ENCODE measurements at places on chromosomes 16 and 17. TPM values are rescaled to one million over a fixed set of nuclear protein-coding genes. Genes with fewer than 3 reads are reported as not detected.

DNA sequence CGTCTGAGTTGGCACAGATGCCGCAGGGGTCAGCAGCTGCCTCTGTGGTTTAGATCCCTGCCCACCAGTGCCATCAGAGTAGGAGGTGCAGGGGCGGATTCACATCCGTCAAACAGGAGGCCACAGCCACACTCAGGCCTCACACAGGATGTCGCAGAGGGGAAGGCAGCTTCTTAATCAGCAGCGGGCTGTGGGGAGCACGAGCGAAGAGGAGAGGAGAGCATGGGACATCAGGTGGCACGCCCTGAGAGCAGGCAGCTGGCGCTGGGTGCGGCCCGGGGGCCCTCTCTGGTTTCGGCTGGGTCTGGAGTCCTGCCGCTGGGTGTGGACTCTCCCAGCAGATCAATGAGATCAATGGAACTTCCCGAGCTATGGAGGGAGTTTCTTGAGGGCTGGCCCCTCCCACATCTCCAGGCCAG is 9.6 kb downstream of the LLGL2 start:
- DNase-seq = no peak

DNA sequence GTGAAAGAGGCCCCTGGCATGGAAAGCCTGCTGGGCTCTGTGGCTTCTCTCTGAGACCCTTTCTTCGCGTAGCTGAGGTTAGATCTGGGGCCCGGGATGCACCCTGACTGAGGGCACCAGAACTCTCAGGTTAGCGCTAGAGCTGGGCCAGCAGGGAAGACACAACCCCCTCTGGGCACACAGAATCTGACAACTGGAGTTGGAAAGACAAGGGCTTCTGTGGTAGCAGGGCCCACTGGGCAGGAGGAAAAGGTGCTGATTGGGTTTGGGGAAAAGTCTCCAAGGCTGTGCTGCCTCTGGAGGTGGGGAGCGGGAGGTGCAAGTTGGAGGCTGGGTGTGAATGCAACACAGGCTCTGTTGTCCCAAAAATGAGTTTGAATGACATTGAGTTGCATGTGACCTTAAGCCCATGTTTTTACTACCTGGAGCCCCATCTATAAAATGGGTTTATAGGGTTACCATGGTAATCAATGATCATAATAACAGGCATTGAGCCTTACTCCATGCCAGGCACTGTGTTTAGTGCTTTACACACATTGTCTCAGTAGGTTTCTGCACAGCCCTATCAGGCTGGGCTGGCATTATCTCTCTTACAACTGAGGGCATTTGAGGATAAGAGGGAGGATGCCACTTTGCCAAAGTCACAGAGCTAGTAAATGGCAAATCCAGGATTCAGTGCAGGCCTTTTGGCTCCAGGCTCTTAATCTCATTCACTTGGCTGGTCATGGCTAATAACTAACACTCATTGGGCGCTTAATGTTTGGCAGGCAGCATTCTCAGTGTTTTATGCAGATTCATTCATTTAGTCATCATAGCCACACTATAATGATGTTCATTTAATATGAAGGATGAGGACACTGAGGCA is 9.5 kb upstream of the IGFBP4 start:
- no peak for DNase-seq

GRCh38 chr17:27811961-27812360 is 11.6 kb upstream of the NOS2 start:
- DNase-seq = no peak

GRCh38 chr17:77528516-77529327 is 388.0 kb downstream of the SEC14L1 start:
- no peak for DNase-seq

DNA sequence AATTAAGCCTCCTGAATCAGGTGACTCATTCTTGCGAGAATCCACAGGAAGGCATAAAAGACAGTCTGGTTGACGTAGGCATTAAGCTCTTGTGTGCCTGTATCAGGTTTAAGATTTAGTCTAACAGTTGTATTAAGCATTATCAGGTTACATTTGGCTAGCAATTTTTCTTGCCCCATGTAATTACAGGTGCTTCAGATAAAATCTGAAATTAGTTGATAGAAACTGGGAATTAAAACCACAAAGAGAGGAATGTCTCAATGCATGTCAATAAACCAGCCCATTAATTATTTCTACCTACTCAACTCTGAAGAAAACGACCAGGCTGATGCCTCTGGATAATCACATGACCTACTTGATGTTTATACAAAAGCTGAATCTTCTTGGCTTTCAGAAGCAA is 217.2 kb downstream of the CA10 start:
- no peak for DNase-seq

GRCh38 chr17:1228781-1229348 is 41.4 kb upstream of the BHLHA9 start:
- DNase-seq = no peak

DNA sequence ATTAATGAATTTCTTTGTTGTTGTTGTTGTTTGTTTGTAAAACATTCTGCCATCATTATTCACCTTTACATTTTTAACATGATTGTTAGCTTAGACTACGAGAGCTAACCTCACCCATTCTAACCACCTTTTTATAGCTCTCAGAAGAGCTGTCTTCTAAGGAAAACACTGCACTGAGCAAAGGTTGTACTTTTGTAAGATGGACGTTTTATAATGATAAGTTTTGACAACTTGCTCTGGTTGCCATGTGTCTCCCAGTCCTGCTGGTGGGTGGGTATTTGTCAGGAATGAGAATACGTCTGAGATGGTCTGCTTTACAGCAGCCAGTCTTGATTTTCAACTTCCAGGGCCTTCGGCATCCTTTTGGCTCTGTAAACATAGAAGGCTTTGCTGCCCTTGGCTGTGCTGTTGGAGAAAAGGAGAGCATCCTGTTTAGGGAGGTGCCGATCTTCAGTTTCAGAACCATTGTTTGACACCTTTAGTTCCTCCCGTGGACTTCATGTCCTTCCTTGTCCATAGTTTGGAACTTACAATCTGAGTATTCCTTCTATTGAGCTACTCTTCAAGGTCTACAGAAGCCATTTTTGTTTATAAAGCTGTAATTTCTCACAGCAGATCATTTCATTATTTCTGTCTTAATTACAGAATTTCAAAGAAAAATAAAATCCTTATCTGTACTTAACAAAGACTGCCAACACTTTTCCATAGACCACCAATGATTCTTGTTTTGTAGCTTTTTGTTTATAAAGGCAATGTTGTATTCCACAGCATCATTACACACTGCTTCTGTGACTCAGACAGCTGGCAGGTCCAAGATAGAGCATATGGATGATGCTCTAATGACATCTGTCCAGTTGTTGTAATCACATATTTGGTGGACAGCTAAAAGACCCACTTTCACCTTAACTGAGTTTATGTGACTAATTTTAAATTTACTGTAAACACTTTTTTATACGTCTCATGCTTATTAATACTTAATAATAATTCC is 270.1 kb upstream of the TBX2 start:
- peak; percentile 68 for DNase-seq

GRCh38 chr17:976312-976711 is 3.3 kb downstream of the NXN start:
- no peak for DNase-seq

- DNase-seq = peak; percentile 43
Observed at GRCh38 chr16:57781741-57782606, 20.3 kb downstream of the KIFC3 start.

GRCh38 chr17:4554997-4555799 is at the start of gene MYBBP1A:
Gene MYBBP1A, minus strand, starts transcription at chr17:4555384. Its CDS starts 60 bp downstream, at chr17:4555324.
- peak; percentile 92 for DNase-seq

DNA sequence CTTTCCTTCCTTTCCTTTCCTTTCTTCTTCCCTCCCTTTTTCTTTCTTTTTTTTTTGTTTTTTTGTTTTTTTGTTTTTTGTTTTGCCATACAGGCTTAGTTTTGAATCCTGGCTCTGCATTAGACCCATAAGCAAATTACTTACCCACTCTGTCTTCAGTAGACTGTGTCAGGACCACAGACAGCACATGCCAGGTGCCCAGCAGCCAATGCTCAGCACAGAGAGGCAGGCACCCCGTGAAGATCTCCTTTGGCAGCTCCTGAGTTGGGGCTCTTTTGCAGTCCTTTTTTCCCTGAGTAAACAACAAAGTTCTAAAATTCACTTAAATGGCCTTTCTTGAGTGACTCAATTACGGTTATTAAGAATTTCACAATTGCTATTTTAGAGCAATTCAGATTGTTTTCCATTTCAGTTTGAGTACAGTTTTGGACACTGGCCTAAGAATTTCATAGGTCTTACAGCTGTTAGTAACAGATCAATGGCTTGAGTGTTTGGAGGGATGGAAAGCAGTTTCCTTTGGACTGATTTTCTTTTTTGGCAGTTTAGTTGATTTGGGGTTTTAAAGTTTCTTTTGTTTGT is 26.2 kb upstream of the SLC5A11 start:
- DNase-seq = peak; percentile 16

- no peak for DNase-seq
Observed at GRCh38 chr17:80023481-80024205, 12.0 kb downstream of the TBC1D16 start.

DNA sequence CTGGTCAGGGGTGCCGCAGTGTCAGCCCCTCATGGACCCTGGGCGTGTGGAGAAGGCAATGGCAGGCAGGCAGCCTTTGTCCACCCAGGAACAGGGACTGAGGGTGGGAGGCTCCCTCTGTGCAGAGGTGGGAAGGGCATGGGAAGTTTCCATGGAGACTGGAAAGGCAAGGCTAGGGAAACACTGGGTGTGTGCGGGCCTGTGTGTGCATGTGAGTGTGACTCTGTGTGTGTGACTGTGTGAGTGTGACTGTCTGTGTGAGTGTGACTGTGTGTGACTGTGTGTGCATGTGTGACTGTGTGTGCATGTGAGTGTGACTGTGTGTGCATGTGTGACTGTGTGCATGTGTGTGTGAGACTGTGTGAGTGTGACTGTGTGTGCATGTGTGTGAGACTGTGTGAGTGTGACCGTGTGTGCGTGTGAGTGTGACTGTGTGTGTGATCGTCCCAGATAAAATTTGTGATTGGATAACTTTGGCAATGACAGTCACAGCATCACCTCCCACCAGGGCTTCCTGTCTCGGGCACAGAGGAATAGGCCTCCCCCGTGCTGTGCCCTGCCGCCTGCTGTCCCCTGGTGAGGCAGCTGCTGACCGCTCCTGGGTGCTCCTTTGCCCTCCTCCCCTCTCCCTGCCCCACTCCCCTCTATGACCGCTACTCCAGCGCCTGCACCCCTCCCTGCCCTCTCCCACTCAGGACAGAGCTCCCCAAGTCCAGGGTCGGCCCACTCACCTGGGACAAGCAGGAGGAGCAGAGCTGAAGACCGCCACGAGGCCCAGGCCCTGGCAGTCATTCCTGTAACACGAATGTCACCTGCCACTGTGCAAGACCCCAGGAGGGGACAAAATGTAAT is 698 bp downstream of the CD300C start:
- no peak for DNase-seq

- peak; percentile 87 for DNase-seq
Observed at GRCh38 chr17:2122641-2123302, 67.9 kb downstream of the HIC1 start.

DNA sequence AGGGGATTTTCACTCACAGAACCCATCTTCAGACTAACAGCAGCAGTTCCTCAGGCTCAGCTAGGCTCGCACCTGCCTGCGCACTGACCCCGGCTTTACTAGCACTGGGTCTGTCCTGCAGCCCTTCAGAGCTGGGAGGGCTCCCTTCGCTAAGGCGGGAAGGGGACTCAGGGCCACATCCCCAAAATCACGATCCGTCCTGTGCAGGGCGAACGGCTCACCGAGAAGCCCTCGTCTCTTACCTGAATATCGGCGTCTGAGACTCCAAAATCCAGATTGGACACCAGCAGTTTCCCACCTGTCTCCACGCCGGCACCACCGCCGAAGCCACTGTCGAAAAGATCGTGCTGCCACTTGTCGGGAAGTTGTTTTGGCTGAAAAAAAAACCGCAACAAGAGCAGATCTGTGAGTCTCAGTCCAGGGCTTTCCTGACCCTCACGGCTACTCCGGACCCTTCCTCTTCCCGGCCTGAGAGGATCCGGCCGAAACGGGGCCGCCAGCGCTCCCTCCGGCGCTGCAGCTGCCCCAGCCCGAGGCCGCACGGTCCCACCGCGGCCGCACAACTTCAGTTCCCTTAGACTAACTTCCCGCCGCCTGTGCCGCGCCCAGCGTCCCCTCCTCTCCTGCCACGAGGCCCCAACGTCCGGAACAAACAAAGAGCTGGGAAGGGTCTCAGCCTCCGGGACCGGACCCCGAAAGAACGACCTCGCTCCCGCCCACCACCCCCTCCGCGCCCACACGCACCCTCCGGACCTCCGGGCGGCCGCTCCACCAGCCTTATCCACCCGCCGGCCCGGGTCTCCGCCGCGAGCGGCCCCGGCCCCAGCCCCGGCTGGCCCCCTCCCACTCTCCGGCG is 711 bp downstream of the ALYREF start:
- DNase-seq = no peak

- DNase-seq = peak; percentile 96
Observed at GRCh38 chr16:86509759-86510464, 415 bp upstream of the FOXF1 start.

GRCh38 chr16:57167538-57167937 is 18.3 kb downstream of the PSME3IP1 start:
- DNase-seq = no peak

DNA sequence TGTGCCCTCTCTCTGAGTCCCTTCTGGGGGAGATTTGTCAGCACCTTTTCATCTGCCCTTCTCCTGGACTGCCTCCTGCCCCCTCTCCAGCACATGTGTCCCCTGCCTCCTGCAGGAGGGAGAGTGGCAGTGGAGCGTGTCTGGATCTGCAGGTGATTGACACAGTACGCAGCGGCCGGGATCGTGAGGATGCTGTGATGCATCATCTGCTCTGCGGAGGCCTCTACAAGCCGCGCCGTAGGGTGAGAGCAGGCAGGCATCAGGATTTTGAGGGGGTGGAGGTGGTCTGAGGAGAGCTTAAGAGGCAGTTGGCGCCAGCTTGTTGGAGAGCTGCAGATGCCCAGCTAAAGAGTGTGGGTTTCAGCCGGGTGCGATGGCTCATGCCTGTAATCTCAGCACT is 10.9 kb downstream of the SLC9A5 start:
- no peak for DNase-seq

- no peak for DNase-seq
Observed at GRCh38 chr17:14118951-14119350, 49.6 kb downstream of the COX10 start.

GRCh38 chr17:33803686-33804085 is 451.4 kb upstream of the CCL2 start:
- no peak for DNase-seq

Gene KCNJ18
- polyA plus RNA-seq = not detected

Gene TBX6
- polyA plus RNA-seq = 0.06 TPM

Gene SEPTIN12
- not detected for polyA plus RNA-seq

Gene ZFP1
- 3.8 TPM for polyA plus RNA-seq

Gene TBC1D26
- 0.04 TPM for polyA plus RNA-seq

Gene ABCC11
- 0.09 TPM for polyA plus RNA-seq

Gene TBC1D3E
- polyA plus RNA-seq = not detected

Data from IMR-90 (cell line).